ENCODE measurements at places on chromosomes 4 and X. TPM values are rescaled to one million over a fixed set of nuclear protein-coding genes. Genes with fewer than 3 reads are reported as not detected.
A peak's percentile ranks its signal among the peaks of the same experiment; 100 is the strongest.

DNA sequence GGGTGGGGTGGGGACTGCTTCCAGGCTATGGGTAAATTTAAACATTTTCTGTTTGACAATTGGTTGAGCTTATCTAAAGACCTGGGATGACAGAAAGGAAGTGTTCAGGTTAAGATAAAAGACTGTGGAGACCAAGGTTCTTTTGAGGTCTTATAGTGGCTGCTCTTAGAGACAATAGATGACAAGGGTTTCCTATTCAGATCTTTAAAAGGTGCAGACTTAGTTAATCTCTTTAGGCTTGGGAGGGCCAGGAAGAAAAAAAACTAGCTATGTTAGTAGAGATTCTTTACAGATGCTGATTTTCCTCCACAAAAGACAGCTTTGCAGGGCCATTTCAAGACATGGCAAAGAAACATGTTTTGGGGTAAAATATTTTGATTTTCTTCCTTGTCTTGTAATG is 972.5 kb downstream of the CCSER1 start:
- H3K27me3 ChIP-seq, result no peaks in the 10 kb centered on the region
- no peaks in the 10 kb centered on the region for H3K4me1 ChIP-seq
- H3K36me3 ChIP-seq, result no peaks in the 10 kb centered on the region
- no peak overlapping the region for H3K4me3 ChIP-seq

- H3K4me1 ChIP-seq, result peaks cover 13% of the 10 kb centered on the region
- DNase-seq, result peak; percentile 31
These were observed 103.9 kb downstream of the MAML3 start for GRCh38 chr4:140049849-140050637.

GRCh38 chr4:185311113-185311888 is 84.4 kb downstream of the LRP2BP start:
- no peak for DNase-seq
- no peak overlapping the region for H3K27ac ChIP-seq
- H3K4me1 ChIP-seq, result peaks cover 18% of the 10 kb centered on the region
- peaks cover 34% of the 10 kb centered on the region for H3K36me3 ChIP-seq
- no peak overlapping the region for H3K4me3 ChIP-seq

The ARSD gene
- 20.6 TPM for total RNA-seq

GRCh38 chr4:174928575-174929253 is 10.6 kb downstream of the ADAM29 start:
- peaks cover 6% of the 10 kb centered on the region for H3K4me1 ChIP-seq
- DNase-seq, result no peak
- no peak overlapping the region for H3K4me3 ChIP-seq
- H3K27ac ChIP-seq, result no peak overlapping the region
- H3K36me3 ChIP-seq, result no peaks in the 10 kb centered on the region

GRCh38 chr4:31069151-31069550 is 349.0 kb downstream of the PCDH7 start:
- H3K4me1 ChIP-seq, result peaks cover 9% of the 10 kb centered on the region
- H3K36me3 ChIP-seq, result no peaks in the 10 kb centered on the region
- H3K4me3 ChIP-seq, result no peak overlapping the region
- DNase-seq, result no peak
- no peaks in the 10 kb centered on the region for H3K27me3 ChIP-seq

- peak; percentile 38 for DNase-seq
- peaks cover 10% of the 10 kb centered on the region for H3K4me1 ChIP-seq
- no peaks in the 10 kb centered on the region for H3K27me3 ChIP-seq
- no peaks in the 10 kb centered on the region for H3K36me3 ChIP-seq
- H3K27ac ChIP-seq, result peak overlapping the region; percentile 33
These were observed 279.2 kb upstream of the NOCT start for GRCh38 chr4:138736362-138736761.

GRCh38 chr4:28702571-28702970 is 1841.9 kb downstream of the STIM2 start:
- no peaks in the 10 kb centered on the region for H3K36me3 ChIP-seq
- H3K4me1 ChIP-seq, result peaks cover 4% of the 10 kb centered on the region
- DNase-seq, result no peak
- H3K4me3 ChIP-seq, result no peak overlapping the region
- no peak overlapping the region for H3K27ac ChIP-seq

GRCh38 chr4:122542411-122543236 is 78.2 kb downstream of the IL21 start:
- no peak overlapping the region for H3K4me3 ChIP-seq
- peak; percentile 20 for DNase-seq
- no peaks in the 10 kb centered on the region for H3K27me3 ChIP-seq
- H3K4me1 ChIP-seq, result no peaks in the 10 kb centered on the region

DNA sequence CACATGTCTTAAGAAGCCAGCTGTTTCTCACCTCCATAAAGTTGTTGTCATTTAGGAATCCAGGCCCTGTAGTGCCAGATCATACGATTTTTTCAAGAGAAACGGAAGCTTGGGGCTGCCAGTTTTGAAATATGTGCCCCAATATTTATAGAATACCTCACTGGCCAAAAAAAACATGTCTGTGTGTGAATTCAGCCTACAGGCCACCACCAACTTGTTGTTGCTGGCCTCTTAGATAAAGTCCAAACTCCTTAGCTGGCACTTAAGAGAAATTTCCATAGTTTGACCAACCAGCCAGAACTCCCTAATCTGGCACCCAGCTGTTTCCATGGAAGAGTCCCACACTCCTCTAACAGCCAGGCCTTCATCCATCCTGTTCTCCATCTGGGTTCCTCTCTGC is 74.1 kb downstream of the WDR19 start:
- no peak overlapping the region for H3K4me3 ChIP-seq
- H3K27ac ChIP-seq, result peak overlapping the region; percentile 6
- peaks cover 5% of the 10 kb centered on the region for H3K4me1 ChIP-seq
- DNase-seq, result peak; percentile 8

- H3K4me1 ChIP-seq, result no peaks in the 10 kb centered on the region
- H3K27ac ChIP-seq, result no peak overlapping the region
- H3K27me3 ChIP-seq, result no peaks in the 10 kb centered on the region
- DNase-seq, result no peak
- no peak overlapping the region for H3K4me3 ChIP-seq
- H3K36me3 ChIP-seq, result peaks cover 1% of the 10 kb centered on the region
These were observed 26.3 kb downstream of the PDHA1 start for GRCh38 chrX:19370061-19370460.

DNA sequence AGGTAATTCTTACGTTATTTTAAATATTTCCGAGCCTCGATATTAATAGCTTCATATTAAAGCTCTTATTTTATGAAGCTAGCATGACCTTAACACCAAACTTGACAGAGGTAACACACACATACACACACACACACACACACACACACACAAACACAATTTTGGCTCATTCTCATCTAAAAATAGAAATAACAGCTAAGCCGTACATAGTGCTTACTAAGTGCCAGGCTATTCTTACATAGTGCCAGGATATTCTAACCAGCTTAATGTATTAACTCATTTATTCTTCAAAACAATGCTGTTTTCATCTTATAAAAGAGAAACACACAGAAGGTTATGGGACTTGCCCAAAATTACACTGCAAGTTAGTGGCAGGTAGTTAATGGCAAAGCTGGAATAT is 87.0 kb upstream of the BLTP1 start:
- peaks cover 5% of the 10 kb centered on the region for H3K4me1 ChIP-seq
- no peak overlapping the region for H3K27ac ChIP-seq
- no peak for DNase-seq
- no peak overlapping the region for H3K4me3 ChIP-seq
- H3K27me3 ChIP-seq, result no peaks in the 10 kb centered on the region

GRCh38 chr4:70818921-70819320 is 20.8 kb downstream of the GRSF1 start:
- H3K4me3 ChIP-seq, result no peak overlapping the region
- peaks cover 62% of the 10 kb centered on the region for H3K36me3 ChIP-seq
- H3K27me3 ChIP-seq, result no peaks in the 10 kb centered on the region
- no peaks in the 10 kb centered on the region for H3K4me1 ChIP-seq
- H3K27ac ChIP-seq, result no peak overlapping the region

DNA sequence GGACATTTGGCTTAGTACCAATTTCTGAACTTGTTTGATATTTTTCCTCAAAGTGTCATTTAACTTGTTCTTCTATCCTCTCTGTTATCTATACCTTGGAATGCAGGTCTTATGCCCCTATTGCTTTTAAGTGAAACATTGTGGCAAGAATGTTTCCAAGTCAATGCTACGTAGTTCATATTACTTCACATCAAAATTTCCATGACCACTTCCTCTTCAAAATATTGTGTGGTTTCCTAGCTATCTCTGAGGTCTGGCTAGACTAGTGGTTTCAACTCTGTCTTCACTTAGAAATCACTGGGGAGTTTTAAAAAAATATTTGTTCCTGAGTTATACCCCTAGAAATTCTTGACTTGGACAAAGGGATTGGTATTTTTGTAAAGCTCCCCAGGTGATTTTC is 20.2 kb upstream of the RASGEF1B start:
- no peaks in the 10 kb centered on the region for H3K36me3 ChIP-seq
- no peaks in the 10 kb centered on the region for H3K27me3 ChIP-seq
- DNase-seq, result no peak
- no peaks in the 10 kb centered on the region for H3K4me1 ChIP-seq
- no peak overlapping the region for H3K4me3 ChIP-seq
- no peak overlapping the region for H3K27ac ChIP-seq

The TSPYL2 gene
- total RNA-seq, result 41.6 TPM

The RNF212 gene
- total RNA-seq, result not detected

DNA sequence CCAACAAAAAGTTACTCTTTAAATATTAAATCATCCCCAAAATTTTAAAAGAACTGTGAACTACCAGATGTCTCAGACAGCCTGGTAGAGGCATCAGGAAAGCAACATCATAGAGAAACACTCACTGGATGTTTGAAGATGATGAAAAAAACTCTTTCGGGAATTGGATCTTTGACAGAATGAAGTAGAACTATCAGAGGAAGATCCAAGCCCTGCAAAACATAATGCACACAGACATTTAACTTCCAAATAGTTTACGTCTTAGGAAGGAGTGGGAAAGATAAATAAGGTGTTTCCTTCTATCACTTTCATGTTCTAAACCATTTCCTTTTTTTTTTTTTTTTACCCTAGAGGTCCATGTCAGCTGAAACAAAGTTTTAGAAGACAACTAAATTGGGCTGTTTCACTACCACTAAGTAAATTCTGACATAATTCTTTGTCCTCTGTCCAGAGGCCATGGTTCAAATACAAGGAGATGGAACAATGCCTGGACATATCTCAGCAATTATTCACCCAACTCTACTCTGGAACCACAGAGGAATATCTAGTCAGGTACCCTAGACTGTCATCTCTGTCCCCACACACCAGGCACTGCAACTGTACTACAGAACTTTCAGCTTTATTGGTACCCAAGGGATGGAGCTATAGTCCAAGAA is 217.7 kb upstream of the INTU start:
- no peak for DNase-seq
- no peak overlapping the region for H3K4me3 ChIP-seq
- H3K36me3 ChIP-seq, result no peaks in the 10 kb centered on the region
- no peak overlapping the region for H3K27ac ChIP-seq
- no peaks in the 10 kb centered on the region for H3K4me1 ChIP-seq

- no peak for DNase-seq
- no peaks in the 10 kb centered on the region for H3K27me3 ChIP-seq
- peaks cover 2% of the 10 kb centered on the region for H3K4me1 ChIP-seq
- H3K36me3 ChIP-seq, result no peaks in the 10 kb centered on the region
- H3K4me3 ChIP-seq, result no peak overlapping the region
- H3K27ac ChIP-seq, result no peak overlapping the region
These were observed 17.9 kb downstream of the METAP1 start for GRCh38 chr4:99013402-99013843.

GRCh38 chr4:173214231-173214630 is 45.6 kb downstream of the GALNT7 start:
- H3K4me3 ChIP-seq, result no peak overlapping the region
- peaks cover 48% of the 10 kb centered on the region for H3K4me1 ChIP-seq
- no peaks in the 10 kb centered on the region for H3K27me3 ChIP-seq

DNA sequence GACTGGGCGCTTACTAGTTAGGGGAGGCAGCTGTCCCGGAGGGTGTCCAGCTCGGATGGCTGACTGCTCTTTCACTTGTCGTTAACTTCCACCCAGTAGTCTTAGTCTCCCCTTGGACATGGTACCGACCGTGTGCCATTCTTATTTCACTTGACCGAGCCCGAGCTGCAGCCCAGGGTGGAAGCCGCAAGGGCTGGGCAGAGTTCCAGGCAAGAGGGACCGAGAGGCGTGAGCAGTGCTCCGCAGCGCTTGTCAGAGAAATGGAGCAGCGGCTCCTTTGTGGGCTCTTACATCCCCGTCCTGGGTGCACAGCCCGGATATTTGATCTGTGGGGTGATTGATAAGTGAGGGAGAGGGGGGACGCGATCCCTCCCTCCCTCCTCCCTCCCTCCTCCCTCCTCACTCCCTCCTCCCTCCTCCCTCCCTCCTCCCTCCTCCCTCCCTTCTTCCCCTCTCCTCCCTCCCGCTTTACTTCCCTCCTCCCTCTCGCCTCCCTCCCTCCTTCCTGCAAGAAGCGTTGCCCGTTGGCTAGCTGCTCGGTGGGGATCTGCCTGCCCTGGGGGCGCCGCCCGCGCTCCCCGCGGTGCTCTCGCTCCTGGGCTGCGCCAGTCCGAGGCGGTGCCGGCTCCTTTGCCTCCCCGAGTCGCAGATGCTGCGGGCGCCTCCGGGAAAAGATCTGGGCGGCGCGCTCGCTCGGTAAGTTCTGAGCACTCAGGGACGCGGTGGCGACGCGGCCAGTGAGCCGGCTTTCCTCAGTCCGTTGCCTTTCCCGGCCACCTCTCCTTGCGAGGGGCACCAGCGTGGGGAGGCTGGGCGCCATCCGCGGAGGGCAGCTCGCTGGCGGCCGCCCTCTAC is at the start of gene SLITRK2:
Gene SLITRK2, plus strand, starts transcription at position 499 of the 855 bp plus-strand sequence. CDS start 4,597 bp downstream, outside the sequence.
- no peak within 1 kb of the TSS for H3K27ac ChIP-seq
- no peaks in the 10 kb centered on the region for H3K4me1 ChIP-seq
- no peak within 1 kb of the TSS for H3K4me3 ChIP-seq
- no peaks in the 10 kb centered on the region for H3K36me3 ChIP-seq
- DNase-seq, result no peak

DNA sequence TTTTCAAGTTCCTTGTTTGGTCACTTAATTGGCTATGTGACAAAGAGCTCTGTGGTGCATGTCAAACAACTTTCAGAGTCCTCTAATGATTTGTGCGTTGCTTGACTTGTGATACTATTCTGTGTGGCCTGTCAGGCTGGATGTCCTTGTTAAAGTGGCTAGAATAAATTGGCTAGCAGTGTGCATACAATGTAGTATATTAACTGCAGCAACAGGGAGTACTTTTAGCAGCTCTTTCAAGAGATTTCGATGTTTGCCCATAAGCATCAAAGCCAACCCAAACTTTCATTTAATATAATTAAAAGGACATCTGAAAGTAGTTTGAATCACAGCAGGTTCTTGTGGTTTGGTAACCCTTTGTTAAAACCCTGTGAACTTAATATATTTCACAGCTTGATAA is 718.9 kb downstream of the ADGRL3 start:
- no peaks in the 10 kb centered on the region for H3K27me3 ChIP-seq
- no peak overlapping the region for H3K27ac ChIP-seq
- DNase-seq, result no peak
- no peaks in the 10 kb centered on the region for H3K4me1 ChIP-seq
- H3K4me3 ChIP-seq, result no peak overlapping the region
- H3K36me3 ChIP-seq, result no peaks in the 10 kb centered on the region

DNA sequence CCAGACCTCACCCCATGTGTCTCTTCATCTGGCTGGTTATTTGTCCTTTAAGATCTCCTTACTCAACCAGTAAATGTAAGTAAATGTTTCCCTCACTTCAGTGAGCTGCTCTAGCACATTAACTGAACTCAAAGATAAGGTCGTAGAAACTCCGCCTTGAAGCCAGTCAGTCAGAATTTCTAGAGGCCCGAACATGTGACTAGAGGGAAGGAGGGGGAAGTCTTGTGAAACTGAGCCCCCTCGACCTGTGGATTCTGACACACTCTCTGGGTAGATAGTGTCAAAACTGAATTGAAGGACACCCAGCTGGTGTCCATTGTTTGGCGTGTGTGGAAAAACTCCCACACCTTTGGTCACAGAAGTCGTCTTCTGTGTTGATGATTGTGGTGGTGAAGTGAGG is 933.9 kb downstream of the ADGRL3 start:
- H3K4me3 ChIP-seq, result no peak overlapping the region
- no peak overlapping the region for H3K27ac ChIP-seq
- no peak for DNase-seq
- H3K36me3 ChIP-seq, result no peaks in the 10 kb centered on the region
- peaks cover 7% of the 10 kb centered on the region for H3K4me1 ChIP-seq
- no peaks in the 10 kb centered on the region for H3K27me3 ChIP-seq

All from MCF 10A (cell line).